Fibroblast of skin of abdomen (primary cell): ENCODE measurements at places on chromosomes 3 and 15.

- no peak for DNase-seq
These were observed 10.6 kb upstream of the SLC9C1 start for GRCh38 chr3:112304611-112305010.

- no peak for DNase-seq
These were observed 178.4 kb upstream of the SLC2A2 start for GRCh38 chr3:171204942-171205341.

DNA sequence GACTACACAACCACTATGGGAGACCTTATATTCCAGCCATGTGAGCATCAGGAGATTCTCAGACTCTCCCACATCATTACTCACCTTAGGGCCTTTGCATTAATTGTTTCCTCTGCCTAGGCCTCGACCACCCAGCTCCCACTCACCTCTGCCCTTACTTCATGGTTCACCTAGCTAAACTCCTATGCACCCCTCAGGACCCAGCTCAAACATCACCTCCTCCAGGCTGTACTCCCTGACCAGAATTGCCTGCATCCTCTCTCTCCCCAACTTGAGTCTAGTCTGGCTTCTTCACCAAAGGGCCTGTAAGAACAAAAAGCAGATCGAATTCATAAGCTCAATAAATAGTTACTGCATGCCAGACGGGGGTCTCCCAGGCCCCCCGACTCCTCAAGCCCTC, 53.1 kb upstream of the FAM174B start:
- no peak for DNase-seq

- DNase-seq, result peak; percentile 99
These were observed 54.6 kb downstream of the RBMS3 start for GRCh38 chr3:29335438-29335837.

- DNase-seq, result peak; percentile 88
These were observed 105.6 kb downstream of the OXSM start for GRCh38 chr3:25895443-25895842.

- no peak for DNase-seq
These were observed 44.9 kb downstream of the MSL2 start for GRCh38 chr3:136151219-136151618.

- peak; percentile 28 for DNase-seq
These were observed 65.5 kb upstream of the NR2F2 start for GRCh38 chr15:96264801-96265515.

GRCh38 chr15:64558460-64559179, 98.2 kb downstream of the ZNF609 start:
- peak; percentile 19 for DNase-seq

DNA sequence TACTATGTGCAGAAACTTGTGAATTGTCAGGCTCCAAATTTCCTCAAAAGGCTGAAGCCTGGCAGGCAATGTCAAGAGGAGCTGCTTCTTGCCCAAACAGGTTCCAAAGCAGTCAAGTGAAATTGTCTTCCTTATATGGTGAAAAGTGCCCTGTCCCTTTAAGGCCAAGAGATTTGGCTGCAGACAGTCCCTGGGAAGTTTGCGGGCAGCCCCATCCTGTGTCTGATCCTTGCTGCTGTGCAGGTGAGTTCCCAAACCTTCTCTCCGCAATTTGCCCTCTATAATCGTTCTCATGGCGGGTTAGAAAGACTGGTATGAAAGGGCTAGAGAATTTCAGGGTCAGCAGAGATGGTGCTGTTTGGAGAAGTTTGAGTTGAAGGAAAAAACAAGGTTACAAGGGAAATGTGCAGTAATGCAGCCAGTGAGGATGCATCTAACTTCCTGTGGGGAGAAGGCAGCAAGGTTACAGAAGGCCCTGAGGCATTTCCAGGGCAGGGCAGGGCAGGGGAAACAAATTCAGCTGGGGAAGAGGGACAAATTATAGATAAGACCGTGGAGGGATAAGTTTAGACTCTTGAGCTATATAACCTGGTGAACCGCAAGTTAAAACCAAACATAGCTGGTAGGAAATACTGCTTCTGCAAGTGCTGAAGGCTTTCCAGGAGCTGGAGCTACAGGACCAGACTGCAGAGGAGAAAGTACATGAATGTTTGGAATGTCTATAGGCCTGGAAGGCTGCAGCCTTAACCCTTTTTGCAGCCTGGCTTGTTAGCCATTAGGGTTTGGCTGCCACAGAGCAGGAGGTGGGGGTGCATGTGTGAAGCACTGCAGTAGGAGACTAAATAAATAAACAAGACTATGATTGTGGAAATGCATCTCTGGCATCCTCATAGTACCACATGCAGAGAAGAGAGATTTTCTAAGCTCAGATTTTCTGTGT, 256.2 kb upstream of the IL12A start:
- peak; percentile 96 for DNase-seq

DNA sequence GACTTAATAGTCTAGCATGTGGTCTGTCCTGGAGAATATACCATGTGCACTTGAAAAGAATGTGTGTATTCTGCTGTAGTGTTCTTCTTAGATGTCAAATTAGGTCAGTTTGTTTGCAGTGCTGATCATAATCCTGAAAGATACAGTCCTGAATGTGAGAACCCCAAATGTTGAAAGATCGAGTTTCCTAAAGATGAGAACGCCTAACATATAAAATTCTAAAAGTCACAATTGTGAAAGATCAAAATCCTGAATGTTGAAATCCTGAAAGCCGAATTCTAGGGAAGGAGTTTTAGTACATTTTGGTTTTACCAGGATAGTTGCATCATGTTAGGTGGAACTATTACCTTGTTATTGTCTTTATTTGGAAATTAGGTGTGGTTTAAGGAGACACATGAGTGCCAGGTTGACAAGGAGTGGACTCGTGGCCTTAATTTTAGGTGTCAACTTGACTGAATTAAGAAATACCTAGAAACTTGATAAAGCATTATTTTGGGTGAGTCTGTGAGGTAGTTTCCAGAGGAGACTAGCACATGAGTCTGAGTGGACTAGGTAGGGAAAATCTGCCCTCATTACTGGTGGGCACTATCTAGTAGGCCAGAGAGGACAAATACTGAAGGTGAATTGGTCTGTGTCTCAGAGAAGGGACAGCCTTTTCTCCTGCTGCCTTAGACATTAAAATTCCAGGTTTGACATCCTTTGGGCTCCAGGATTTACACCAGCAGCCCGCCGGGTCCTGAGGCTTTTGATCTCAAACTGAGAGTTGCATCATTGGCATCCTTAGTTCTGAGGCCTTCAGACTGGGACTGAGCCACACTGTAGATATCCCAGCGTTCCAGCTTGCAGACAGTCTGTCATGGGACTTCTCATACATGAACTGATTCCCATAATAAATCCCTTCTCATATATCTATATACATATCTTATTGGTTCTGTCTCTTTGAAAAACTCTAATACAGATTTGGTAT, 77.1 kb downstream of the LRRC28 start:
- DNase-seq, result no peak

- DNase-seq, result peak; percentile 32
These were observed 12.3 kb upstream of the PCSK6 start for GRCh38 chr15:101501703-101502373.

DNA sequence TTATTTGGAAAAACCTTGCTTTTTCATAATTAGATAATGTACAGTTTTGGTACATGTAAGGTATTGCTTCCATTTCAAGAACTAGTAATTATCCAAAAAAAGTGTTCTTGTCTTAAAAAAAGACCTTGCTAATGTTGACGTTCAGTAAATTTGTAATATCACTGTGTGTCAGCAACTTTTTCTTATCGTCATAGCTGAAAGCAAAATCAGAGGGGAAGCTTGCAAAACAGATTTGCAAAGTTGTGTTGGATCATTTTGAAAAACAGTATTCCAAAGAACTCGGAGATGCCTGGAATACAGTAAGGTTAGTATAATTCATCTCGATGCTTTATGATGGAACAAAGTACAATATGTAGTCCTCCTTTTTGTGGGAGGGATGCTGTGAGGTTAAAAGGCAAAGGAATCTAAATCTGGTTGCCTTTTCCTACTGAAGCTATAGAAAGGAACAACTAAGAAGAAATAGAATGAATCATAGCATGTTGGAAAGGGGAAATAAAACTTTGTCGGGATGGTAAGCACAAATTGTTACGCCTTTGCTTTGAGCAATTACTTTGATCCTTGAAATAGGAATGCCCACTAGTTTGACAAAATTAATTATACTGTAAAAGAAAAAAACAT, 1.5 kb downstream of the NSUN3 start:
- no peak for DNase-seq

- no peak for DNase-seq
These were observed 37.3 kb downstream of the ATP2B2 start for GRCh38 chr3:10467904-10468612.

DNA sequence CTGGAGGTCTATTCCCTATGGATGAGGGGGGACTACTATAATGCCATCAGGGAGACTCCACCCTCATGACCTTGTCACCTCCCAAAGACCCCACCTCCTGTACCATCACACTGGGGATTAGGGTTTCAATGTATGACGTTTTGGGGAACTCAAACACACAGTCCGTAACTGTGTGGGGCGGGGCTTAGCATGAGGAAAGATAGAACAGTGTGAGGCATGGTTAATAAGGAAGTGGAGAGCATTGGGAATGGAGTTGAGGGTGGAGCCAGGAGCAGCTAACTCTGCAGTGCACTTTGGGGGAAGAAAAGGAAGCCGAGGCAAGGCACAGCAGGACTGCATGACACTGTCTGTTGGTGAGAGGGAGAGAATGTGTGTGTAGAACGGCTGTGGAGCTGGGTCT, 90.9 kb upstream of the AGBL1 start:
- DNase-seq, result no peak

DNA sequence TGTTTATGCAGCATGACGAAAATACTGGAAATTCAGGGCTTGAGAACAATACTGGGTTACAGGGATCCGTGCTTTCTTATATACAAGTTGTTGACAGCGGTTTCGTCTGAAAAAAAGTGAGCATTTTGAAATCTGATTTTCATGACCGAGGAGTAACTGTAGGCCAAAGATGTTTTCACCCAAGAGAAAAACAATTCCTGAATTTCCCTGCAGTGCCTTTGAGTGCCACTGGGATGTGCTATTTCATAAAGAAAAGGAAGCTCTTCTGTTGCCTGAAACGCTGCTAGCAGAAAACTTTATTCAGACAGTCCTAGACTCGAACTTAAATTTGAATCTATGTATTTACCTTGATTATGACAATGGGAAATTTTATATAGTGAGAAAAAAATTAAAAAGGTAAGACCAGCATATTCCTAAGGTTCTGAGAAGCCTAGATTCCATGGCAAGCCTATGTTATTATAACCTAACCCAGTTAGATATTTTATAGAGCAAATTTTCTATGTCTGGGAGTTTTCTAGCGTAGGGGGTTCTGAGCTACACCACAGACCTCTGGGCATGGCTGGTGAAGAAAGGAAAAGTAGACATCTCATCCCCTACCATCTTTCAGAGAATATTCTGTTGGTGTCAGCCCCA, 30.2 kb downstream of the KCNAB1 start:
- peak; percentile 60 for DNase-seq

- no peak for DNase-seq
These were observed 23.0 kb upstream of the EPHB1 start for GRCh38 chr3:134772011-134772410.

DNA sequence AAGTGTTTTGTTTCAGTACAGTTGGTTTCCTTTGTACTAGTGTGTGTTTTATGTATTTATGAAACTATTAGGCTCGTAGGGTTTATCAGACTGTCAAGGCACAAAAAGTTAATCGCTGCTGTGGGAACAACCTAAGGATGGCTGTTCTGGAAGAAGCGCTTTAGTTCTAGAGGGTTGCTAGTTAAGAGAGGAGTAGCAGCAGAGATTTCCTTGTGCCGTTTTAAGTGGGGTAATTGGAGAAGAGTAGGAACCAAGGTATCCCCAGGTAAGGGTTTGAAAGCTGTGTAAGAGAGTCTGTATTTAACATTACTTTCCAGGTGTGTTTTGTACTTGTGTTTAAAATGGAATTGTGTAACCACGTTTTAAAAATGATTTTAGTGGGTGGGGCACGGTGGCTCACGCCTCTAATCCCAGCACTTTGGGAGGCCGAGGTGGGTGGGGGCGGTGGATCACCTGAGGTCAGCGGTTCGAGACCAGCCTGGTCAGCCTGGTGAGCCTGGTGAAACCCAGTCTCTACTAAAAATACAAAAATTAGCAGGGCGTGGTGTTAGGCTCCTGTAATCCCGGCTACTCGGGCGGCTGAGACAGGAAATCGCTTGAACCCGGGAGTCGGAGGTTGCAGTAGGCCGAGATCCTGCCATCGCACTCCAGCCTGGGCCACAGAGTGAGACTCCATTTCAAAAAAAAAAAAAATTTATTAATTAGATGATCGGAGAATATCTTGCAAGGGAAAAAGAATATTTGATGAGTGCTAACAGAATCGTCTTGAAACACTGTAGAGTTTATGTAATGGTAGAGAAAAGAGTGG, 2.6 kb downstream of the MORF4L1 start:
- DNase-seq, result no peak

DNA sequence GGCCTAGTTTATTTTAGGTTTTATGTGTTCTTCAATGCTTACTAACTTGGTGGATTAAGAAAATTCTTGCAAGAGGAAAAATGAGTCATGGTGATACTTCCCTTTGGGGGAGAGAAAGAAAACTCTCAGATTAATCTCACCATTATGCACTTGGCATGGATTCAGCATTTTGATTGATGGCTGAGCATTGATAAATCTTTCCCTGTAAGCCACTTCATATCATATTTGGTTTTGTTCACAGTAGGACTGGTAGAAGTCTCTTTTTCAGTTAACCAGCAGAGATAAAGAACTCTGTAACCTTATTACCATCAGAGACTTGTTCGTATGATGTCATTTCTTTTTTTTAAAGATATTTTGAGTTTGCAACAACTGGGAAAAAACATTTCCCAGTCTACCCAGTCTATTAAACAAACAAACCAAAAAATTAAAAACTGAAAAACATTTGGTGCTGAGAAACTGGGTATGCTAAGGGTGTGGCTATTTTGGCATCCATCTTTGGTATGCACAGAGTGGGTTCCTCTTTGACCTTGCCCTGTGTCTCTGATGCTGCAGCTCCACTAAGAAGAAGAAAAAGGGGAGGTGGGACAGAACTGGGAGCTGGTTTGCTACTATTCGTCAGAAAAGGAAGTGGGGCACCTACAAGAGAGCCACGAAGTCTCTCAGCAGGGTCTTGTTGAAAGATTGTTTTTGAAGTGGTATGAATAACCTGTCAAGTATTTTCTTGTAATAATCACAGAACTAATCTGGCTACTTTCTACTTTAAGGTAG, 17.2 kb downstream of the TMOD3 start:
- DNase-seq, result peak; percentile 64

DNA sequence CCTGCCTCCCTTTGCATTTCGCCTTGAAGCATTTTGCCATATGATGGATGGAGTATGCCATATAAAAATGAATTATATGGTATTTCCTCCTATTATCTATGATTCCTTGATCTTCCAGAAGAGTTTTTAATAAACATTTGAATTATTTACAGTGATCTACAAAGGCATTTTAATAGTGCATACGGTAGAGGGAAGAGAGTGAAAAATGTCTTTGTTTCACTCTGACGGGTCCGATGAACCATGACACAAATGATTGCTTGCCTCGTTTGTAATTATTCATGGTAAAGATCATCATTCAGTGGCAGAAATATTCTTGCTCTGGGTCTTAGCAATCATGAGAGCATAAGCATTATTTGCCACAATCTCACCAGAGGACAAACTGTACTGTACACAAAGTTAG, 1010.9 kb downstream of the NTRK3 start:
- DNase-seq, result no peak

- no peak for DNase-seq
These were observed 55.4 kb downstream of the TMCC1 start for GRCh38 chr3:129838086-129838485.
